NCI-H1105 (cell line): ENCODE measurements at places on chromosomes 7 and 10.

DNA sequence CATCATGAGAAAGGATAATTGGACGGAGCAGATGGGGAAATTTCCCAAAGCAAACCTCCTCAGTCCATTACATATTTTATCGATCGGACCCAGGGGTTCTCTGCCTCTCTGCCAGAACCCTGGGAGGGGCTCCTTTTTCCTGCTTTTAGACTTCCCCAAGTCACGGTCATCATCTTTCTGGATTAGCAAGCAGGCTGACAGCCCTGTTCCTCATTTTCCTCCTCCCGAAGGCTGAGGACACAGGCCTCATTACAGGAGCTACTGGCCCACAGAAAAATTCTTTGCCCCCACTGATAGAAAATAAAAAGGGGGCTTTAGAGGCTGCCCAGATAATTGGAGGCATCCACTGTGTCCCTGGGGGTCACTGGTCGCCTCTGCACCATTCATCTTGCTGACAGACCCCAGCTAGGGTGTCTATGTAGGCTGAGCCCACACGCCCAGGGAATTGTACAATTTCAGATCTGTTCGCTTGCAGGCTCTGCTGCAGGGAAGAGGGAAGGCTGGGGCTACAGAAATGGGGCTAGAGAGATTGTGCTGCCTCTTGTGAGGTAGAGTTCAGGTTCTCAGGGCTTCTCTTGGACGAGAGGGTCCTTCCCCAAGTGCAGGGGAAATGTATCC is 125.7 kb upstream of the SDK1 start:
- no peak for DNase-seq

GRCh38 chr10:99850767-99851340 is 68.4 kb downstream of the ABCC2 start:
- no peak for DNase-seq

GRCh38 chr7:29287366-29287765 is 92.8 kb downstream of the CHN2 start:
- DNase-seq = no peak

DNA sequence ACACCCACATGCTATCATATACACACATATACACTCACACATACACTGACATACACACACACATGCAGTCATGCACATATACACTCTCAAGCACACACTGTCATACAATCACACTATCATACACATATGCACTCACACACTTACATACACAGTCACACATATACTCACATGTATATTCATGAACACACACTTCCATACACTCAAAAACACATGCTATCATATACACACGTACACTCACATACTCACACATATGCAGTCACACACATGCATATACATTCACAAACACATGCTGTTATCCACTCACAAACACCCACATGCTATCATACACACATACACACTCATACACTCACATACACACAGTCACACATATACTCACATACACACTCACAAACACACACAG is 71.0 kb upstream of the PLXNA4 start:
- no peak for DNase-seq

GRCh38 chr10:30384701-30385201 is 35.7 kb upstream of the MTPAP start:
- DNase-seq = no peak

DNA sequence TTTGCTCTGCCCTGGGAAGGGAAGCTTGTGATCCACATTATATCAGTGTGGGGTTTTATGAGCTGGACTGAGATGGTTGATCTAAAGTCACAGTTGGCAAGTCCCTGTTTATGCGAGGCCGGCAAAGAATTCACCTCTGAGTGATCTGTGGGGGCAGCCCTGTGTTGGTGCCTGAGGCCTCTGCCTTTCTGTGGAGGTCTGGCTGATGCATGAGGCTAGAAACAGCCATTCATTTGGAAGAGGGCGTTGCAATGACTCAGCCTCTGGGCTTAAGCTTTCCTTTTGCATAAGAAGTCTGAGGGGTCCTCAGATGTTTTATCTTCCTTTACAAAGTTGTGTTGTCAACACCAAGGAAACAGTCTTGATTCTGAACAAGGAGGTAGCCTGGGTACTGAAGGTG is 126.9 kb downstream of the MGMT start:
- DNase-seq = no peak

- no peak for DNase-seq
Measured at GRCh38 chr10:77264107-77264506, 373.5 kb downstream of the KCNMA1 start.

DNA sequence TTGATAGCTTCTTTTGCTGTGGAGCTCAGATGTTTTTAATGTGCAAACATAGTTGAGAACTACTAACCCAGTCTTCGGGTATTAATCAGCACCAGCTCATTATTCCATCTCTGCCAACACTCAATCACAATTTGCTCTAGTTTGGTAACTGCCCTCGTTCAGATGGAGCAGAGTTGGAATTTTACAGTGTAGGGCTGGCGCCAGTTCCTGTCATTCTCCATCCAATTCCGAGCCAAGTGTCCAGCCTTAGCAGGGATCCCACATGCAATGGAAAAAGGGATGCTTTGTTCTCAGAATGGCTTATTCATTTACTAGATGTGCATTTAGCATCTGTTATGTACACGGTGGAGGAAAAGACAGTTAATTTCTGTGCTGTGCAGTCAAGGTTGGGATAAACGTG is 504.5 kb upstream of the GALNT17 start:
- no peak for DNase-seq

DNA sequence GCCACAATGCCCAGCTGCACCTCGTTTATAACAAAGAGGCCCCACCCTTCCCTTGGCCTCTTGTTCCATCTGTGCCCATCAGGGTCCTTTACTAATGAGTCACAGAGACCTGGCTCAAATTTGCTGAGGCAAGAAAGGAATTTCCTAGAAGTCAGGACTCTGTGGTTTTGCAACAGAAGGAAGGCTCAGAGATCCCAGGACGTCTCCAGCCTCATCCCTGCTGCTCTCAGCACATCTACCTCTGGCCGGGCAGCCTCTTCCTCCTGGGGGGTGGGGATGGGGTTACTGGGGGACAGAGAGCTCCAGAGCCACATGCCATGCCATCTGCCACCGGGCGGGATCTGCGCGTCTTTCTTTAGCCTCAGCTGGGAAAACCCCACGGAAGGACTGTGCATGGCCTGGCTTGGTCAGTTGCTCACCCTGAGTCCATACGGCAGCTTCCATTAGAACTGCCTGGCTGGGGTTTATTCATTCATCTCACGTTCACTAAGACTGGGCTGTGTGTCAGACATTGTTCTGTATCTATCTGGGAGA is 41.9 kb upstream of the PSMG3 start:
- DNase-seq = no peak

DNA sequence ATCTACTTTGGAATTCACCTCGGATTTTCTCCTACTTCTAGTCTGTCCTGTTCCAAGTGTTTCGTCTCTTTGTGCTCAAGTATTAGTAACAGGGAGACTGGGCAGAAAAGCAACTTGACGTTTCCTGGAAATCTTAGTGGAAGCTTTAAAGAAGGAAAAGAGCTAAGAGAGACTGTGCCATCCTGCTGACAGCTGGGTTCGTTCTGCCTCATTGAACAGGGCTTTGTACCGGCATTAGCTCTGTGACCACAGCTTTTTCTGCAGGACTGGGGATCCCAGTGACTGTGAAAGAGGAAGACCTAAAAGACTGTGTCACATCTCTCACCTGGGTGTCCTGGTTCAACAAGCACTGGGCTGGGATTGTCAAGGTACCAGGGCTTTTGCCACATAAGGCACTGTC is 70.8 kb upstream of the CDCA7L start:
- no peak for DNase-seq

DNA sequence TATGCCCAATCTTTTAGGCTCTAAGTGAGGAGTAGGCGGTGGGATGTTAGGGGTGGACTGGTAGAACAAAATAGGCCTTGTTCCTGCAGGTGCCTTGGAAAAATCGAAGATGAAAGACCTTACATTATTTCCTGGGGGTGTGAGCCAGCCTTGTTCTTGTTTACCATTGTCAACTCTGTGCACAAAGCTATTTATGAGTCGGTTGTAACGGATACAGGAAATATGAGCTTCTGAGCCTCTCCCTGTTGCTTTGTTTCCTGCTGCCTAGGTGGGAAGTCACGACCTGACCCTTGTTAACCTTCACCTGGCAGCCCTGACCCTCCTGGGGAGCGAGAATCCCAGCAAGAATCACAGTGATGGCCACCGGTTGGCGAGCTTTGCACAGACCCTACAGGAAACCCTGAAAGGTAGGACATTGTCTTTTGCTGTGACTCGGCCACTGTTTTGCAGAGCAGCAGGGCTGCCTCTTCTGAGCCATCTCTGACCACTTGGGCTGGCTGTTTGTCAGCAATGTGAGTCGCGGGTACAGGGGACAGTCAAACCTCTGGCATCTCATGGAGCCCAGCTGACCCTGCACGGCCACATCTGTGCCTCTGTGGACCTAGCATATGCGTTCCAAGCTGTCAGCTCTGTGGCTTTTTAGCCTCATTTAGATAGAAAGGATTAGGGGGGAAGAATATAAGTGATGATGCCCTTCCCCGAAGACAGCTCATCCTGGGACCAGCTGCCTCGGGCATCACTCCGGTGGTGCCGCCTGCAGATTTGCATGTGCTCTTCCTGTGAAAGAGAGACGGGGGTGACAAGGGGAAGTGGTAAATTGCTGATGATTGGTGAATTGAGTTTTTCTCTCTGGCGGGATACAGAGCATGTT is 102.1 kb upstream of the ANLN start:
- no peak for DNase-seq

DNA sequence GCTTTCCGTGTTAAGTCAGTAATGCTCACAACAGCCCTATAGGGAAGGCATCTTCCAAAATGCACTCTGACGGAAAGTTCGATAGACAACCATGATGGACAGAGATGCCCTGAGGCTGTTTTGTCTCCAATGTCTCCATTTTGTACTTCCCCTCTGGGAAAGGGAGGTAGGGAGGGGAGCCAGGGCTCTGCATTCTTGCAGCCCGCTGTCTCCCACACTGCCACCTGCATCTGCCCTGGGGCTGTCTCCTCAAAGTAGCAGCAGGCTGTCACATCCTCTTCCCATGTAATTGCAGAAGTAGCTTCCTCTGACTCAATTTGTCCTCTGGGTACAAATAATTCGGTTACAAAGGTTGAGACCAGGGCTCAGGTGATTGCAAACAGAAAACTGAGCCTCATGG is 131.4 kb downstream of the GPAM start:
- no peak for DNase-seq

GRCh38 chr7:105650382-105650970 is 69.2 kb upstream of the EFCAB10 start:
- DNase-seq = no peak

GRCh38 chr10:79260811-79261740 is 86.2 kb upstream of the PPIF start:
- no peak for DNase-seq
